HFFc6 (cell line): ENCODE measurements at places on chromosomes 1 and 21.

- DNase-seq = no peak
- H3K27me3 ChIP-seq = peaks cover 31% of the 10 kb centered on the region
- H3K4me3 ChIP-seq = no peak overlapping the region
- H3K36me3 ChIP-seq = no peaks in the 10 kb centered on the region
Measured at GRCh38 chr1:53409695-53410094, 49.5 kb upstream of the DMRTB1 start.

GRCh38 chr1:231252336-231252735 is 11.3 kb downstream of the GNPAT start:
- H3K27me3 ChIP-seq = no peaks in the 10 kb centered on the region
- no peak for DNase-seq
- H3K4me3 ChIP-seq = no peak overlapping the region
- H3K27ac ChIP-seq = no peak overlapping the region
- no peaks in the 10 kb centered on the region for H3K4me1 ChIP-seq
- H3K36me3 ChIP-seq = peaks cover 62% of the 10 kb centered on the region

DNA sequence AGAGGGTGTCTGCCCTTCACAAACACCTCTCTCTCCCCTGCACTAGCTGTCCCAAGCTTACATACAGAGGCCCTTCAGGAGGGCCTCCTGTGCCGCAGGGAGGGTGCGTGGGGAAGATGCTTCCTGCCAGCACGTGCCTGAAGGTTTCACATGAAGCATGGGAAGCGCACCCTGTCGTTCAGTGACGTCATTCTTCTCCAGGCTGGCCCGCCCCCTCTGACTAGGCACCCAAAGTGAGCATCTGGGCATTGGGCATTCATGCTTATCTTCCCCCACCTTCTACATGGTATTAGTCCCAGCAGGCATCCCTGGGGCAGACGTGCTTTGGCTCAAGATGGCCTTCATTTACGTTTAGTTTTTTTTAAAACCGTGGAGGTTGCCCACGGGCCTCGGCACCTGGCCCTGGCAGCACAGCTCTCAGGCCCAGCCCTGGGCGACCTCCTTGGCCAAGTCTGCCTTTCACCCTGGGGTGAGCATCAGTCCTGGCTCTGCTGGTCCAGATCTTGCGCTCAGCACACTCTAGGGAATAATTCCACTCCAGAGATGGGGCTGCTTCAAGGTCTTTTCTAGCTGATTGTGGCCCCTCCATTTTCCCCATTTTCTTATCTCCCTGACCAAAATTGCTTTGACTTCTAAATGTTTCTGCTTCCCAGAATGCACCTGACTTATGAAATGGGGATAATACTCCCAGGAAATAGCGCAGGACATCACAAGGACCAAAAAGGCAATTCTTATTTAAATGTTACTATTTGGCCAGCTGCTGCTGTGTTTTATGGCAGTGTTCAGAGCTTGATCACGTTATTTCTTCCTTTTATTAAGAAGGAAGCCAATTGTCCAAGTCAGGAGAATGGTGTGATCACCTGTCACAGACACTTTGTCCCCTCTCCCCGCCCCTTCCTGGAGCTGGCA is 6.1 kb downstream of the NPPA start:
- no peak overlapping the region for H3K4me3 ChIP-seq
- no peaks in the 10 kb centered on the region for H3K4me1 ChIP-seq
- peaks cover 34% of the 10 kb centered on the region for H3K36me3 ChIP-seq
- DNase-seq = no peak
- no peak overlapping the region for H3K27ac ChIP-seq
- peaks cover 1% of the 10 kb centered on the region; the same call in 1 of the 2 replicates for H3K27me3 ChIP-seq

DNA sequence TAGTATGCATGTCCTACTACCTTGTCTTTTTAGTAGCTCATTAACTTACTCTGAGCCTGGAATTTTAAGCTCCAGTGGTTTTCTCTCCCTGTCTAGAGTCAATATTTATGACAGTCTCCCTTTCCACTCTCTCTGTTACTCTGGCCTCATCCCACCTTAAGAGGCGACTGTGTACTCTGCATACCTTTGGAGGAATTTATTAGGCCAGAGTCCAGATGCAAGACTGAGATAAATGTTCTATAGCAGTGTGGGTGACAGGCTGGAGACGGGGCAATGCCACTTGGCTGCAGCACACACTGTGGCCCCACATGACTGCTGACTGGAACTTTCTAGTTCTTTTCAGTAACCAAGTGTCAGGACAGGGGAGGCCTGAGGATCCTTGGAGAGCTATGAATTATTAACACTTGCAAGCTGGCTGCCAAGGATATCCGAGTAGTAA is 4.1 kb upstream of the PDZK1 start:
- no peak overlapping the region for H3K4me3 ChIP-seq
- no peak for DNase-seq
- peaks cover 8% of the 10 kb centered on the region; the same call in 1 of the 2 replicates for H3K36me3 ChIP-seq
- peaks cover 53% of the 10 kb centered on the region for H3K4me1 ChIP-seq

DNA sequence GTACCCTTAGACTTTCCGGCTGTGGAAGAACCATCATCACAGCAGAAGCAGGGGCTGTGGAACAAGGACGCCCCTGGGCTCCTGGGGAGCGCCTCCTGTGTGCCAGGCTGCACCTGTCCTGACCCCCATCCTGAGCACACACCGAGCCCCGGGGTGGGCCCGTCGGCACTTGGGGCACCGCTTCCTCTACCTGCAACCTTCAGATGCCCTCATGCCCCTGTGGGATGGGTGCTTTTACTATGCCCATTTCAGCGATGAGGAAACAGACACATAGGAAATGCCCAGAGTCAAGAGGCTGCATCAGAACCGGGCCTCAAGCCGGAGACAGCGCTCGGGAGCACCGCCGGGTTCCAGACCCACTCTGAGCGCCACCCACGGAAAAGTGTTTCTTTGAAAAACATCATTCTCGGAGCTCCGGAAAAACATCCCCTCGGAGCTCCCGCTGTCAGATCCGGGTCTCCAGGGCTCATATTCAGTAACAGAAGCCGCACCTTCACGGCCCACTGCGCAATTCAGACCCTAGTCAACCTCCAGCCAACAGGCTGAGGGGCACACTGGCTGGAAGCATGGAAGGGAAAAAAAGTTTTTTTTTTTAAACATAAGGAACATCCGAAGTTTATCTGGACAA is 8.0 kb downstream of the TPRG1L start:
- no peak overlapping the region for H3K4me3 ChIP-seq
- peaks cover 7% of the 10 kb centered on the region; the same call in 1 of the 2 replicates for H3K36me3 ChIP-seq
- H3K27ac ChIP-seq = no peak overlapping the region
- H3K27me3 ChIP-seq = no peaks in the 10 kb centered on the region; the same call in none of the 2 replicates
- DNase-seq = no peak

- peaks cover 2% of the 10 kb centered on the region for H3K27me3 ChIP-seq
- H3K27ac ChIP-seq = no peak overlapping the region
- no peak for DNase-seq
- no peaks in the 10 kb centered on the region for H3K4me1 ChIP-seq
- H3K4me3 ChIP-seq = no peak overlapping the region
- peaks cover 20% of the 10 kb centered on the region for H3K36me3 ChIP-seq
Measured at GRCh38 chr1:28199328-28200233, 23.1 kb upstream of the PTAFR start.

- no peak overlapping the region; the same call in 1 of the 2 replicates for H3K27ac ChIP-seq
- H3K4me3 ChIP-seq = no peak overlapping the region
- no peaks in the 10 kb centered on the region; the same call in none of the 2 replicates for H3K27me3 ChIP-seq
- H3K4me1 ChIP-seq = no peaks in the 10 kb centered on the region
Measured at GRCh38 chr1:10624256-10625050, 149.7 kb downstream of the PEX14 start.

GRCh38 chr1:37612186-37612585 is 16.4 kb upstream of the GNL2 start:
- H3K36me3 ChIP-seq = no peaks in the 10 kb centered on the region
- no peak overlapping the region for H3K4me3 ChIP-seq
- no peak for DNase-seq
- H3K4me1 ChIP-seq = no peaks in the 10 kb centered on the region

DNA sequence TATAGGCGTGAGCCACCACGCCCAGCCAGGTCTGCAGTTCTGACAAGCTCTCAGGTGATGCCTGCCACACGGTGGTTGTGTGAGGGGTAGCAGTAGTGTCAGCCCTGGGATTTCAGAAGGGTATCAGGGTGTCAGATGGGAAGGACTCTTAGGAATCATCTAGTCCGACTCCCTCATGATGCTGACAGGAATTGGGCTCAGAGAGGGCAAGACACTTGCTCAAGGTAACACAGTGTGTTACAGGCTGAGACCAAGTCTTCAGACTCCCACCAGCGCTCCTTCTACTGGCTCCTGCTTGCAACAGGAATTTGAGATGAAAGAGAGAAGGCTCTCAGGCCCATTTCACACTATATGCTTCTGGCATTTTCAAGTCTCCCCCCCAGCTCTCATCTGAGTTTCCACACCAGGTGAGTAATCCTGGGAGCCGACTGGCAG is 6.9 kb downstream of the HTR1D start:
- H3K4me1 ChIP-seq = peaks cover 16% of the 10 kb centered on the region
- H3K27me3 ChIP-seq = peaks cover 4% of the 10 kb centered on the region
- H3K36me3 ChIP-seq = no peaks in the 10 kb centered on the region
- H3K27ac ChIP-seq = no peak overlapping the region
- H3K4me3 ChIP-seq = no peak overlapping the region

- H3K4me1 ChIP-seq = no peaks in the 10 kb centered on the region; the same call in 1 of the 2 replicates
- H3K27me3 ChIP-seq = peaks cover 56% of the 10 kb centered on the region
- no peak for DNase-seq
- H3K27ac ChIP-seq = no peak overlapping the region
- no peaks in the 10 kb centered on the region for H3K36me3 ChIP-seq
- no peak overlapping the region for H3K4me3 ChIP-seq
Measured at GRCh38 chr1:53662169-53662568, 76.8 kb downstream of the GLIS1 start.

GRCh38 chr21:28737674-28738419 is 254.8 kb downstream of the LTN1 start:
- H3K4me3 ChIP-seq = no peak overlapping the region
- H3K27ac ChIP-seq = peak overlapping the region; percentile 62
- peak; percentile 31 for DNase-seq
- H3K36me3 ChIP-seq = peaks cover 6% of the 10 kb centered on the region
- H3K27me3 ChIP-seq = no peaks in the 10 kb centered on the region; the same call in 1 of the 2 replicates

DNA sequence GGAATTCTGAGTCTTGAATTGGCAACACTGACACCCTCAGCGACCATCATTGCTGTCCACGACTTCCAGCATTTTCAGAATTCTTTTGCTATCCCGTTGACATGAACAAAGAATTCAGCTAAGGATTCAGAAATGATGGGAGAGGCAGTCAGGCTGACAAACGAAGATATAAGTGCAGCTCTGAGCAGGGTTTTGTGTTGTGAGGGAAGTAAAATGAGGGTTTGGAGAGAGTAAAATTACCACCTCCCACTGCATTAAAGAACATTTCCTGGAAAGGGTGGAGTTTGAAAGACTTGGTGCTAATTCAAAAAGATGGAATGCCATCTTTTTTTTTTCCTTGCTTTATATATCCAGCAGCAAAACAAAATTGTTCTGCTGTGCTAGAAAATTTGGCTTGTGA is 4.9 kb upstream of the ELK4 start:
- DNase-seq = no peak
- H3K4me3 ChIP-seq = no peak overlapping the region
- H3K27ac ChIP-seq = no peak overlapping the region
- peaks cover 13% of the 10 kb centered on the region for H3K27me3 ChIP-seq
- no peaks in the 10 kb centered on the region for H3K36me3 ChIP-seq
- H3K4me1 ChIP-seq = peaks cover 23% of the 10 kb centered on the region

DNA sequence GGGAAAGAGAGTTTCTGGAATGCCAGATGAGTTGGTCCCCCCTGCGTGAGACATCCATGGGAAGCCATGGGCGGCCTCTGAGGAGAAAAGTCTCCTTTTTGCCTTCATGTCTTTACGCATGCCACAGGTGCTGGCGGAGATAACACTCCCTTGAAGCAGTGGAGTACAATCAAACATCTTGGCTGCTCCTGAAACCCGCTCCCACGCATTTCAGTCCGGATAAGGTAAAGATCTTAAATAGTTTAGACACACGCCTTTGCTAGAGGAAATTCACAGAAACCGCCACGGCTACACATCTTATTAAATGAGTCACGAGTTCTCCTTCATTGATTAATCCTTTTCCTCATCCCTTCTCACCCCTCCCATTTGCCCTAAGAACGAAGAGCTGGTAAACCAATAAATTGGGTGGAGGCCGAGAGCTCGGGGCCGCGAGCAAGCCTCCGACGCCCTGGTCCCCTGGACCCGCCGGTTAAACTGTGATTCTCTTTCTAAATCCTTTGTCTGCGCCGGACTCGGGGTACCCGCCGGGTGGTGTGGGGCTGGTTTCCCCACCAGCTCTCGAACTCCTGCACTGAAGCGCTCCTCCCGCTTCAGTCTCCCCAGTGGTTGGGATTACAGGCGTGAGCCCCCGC is 6.6 kb upstream of the ZNF669 start:
- peaks cover 17% of the 10 kb centered on the region for H3K4me1 ChIP-seq
- H3K4me3 ChIP-seq = peak overlapping the region; percentile 86
- H3K27ac ChIP-seq = peak overlapping the region; percentile 52; the same call in 1 of the 2 replicates
- peaks cover 3% of the 10 kb centered on the region; the same call in 1 of the 2 replicates for H3K36me3 ChIP-seq
- no peaks in the 10 kb centered on the region; the same call in none of the 2 replicates for H3K27me3 ChIP-seq
- no peak for DNase-seq

DNA sequence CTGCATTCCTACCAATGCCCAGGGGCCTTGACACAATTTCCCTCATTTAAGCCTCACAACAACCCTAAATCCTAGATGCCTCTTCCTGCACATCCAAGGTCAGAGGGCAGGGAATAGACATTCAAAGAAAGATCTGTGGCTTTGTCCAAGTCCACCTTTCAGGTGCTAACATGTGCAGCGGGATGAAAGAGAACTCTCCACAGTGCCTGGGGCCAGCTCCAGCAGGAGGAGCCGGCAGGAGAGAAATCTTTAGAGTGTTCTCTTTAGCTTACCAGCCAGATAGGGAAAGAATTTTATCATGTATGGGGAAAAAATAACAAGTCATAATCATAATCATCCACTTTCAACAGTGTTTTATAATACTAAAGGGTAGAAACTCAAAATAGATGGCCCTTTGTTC is 319.7 kb downstream of the MATN1 start:
- no peaks in the 10 kb centered on the region for H3K36me3 ChIP-seq
- H3K27ac ChIP-seq = no peak overlapping the region
- no peak for DNase-seq
- H3K27me3 ChIP-seq = peaks cover 48% of the 10 kb centered on the region
- H3K4me3 ChIP-seq = no peak overlapping the region
- peaks cover 11% of the 10 kb centered on the region for H3K4me1 ChIP-seq

GRCh38 chr1:102588536-102588935 is 519.8 kb downstream of the COL11A1 start:
- no peak overlapping the region for H3K27ac ChIP-seq
- peaks cover 41% of the 10 kb centered on the region for H3K4me1 ChIP-seq
- no peak overlapping the region for H3K4me3 ChIP-seq
- H3K36me3 ChIP-seq = no peaks in the 10 kb centered on the region

DNA sequence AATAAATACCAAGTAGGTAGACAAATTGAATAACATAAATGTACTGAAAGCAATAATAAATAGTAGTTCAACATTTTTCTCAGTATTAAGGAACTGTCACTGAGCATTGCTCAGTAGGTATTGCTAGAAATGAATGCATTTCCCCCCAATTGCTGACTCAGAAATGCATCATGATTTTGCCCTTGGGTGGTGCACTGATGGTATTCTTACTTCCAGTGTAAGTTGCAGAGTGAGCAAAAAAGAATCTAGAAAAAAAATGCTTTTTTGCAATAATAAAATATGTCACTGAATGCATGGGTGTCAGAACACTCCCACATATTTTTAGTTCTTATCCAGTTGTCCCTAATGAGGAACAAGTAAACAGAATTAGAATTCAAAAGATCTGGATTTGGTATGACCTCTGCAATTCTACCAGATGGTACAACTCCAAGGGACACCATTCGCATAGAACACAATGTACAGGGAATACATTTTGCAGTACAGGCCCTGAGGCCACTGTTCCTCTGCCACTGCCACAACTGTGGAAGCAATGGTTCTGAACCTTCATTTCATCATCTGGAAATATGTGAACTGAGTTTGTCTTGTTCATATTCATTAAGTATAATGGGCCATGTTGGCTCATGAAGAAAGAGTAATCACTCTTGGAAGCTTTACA is 78.0 kb downstream of the ATP6V1G3 start:
- H3K36me3 ChIP-seq = peaks cover 8% of the 10 kb centered on the region
- H3K27me3 ChIP-seq = no peaks in the 10 kb centered on the region
- peak overlapping the region; percentile 80 for H3K27ac ChIP-seq
- peak; percentile 76 for DNase-seq
